ENCODE measurements at places on chromosomes 6 and 20. TPM values are rescaled to one million over a fixed set of nuclear protein-coding genes. Genes with fewer than 3 reads are reported as not detected.

EYS gene
- not detected for total RNA-seq

SIRPB2 gene
- not detected for total RNA-seq

STX11 gene
- 2.2 TPM for total RNA-seq

LY6G6D gene
- total RNA-seq: not detected

RIPPLY2 gene
- total RNA-seq: 0.64 TPM

BMP2 gene
- total RNA-seq: 0.57 TPM

SEL1L2 gene
- not detected for total RNA-seq

RAB44 gene
- total RNA-seq: not detected

DSE gene
- 17.7 TPM for total RNA-seq

CENPQ gene
- 7.9 TPM for total RNA-seq

KCNG1 gene
- total RNA-seq: 30.8 TPM

CAP2 gene
- total RNA-seq: 11.7 TPM

OPN5 gene
- total RNA-seq: not detected

SYNDIG1 gene
- total RNA-seq: 2.0 TPM

DCBLD1 gene
- 34.2 TPM for total RNA-seq
